ENCODE measurements at places on chromosomes 2 and 18.

- DNase-seq = no peak
Measured at GRCh38 chr18:35711227-35711626, 129.7 kb downstream of the GALNT1 start.

DNA sequence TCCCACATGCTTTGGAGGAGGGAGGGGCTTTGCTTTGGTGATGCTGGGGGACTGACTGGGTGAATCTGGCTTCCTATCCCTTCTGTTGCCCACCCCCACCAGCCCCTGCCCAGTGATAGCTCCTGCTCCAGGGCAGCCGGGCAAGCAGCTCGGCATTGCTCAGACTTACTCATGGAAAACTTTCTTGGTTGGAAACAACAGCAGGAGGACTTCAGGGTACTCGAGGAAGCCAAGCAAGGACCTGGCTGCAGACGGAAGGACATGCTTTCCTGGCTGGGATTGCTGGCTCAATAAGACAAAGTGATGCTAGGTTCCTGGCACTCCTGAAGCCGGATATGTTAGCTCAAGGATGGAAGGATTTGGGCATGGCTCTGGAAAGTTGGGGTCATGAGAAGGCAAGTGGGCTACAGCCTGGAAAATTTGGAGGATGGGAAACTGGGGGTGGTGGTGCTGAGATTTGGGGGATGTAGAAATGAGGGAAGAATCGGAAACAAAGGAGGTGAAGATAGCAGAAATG is 3.1 kb downstream of the SPEG start:
- no peak for DNase-seq

GRCh38 chr2:1889099-1889650 is 144.9 kb upstream of the PXDN start:
- no peak for DNase-seq

DNA sequence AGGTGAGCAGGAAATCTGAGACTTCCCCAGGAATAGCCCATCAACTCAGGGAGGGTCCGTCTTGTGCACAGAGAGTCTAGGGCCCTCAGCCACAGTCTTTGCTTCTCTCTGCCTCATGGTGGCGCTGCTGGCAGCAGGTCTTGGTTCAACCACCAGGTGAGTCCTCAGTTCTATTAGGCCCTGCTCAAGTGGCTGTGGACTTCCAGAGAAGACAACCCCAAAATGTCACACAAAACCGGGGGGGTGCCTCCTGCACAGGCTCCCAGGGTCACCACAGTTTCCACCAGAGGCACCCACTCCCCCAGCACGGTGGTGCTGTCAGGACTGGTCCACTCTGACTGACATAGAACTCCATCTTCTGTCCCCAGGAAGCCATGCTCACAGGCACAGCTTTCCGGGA is 2.4 kb upstream of the CHRNG start:
- DNase-seq = no peak

GRCh38 chr2:60641811-60642788 is 88.6 kb upstream of the BCL11A start:
- no peak for DNase-seq

GRCh38 chr2:230925443-230925878 is 419 bp upstream of the GPR55 start:
- DNase-seq = no peak

DNA sequence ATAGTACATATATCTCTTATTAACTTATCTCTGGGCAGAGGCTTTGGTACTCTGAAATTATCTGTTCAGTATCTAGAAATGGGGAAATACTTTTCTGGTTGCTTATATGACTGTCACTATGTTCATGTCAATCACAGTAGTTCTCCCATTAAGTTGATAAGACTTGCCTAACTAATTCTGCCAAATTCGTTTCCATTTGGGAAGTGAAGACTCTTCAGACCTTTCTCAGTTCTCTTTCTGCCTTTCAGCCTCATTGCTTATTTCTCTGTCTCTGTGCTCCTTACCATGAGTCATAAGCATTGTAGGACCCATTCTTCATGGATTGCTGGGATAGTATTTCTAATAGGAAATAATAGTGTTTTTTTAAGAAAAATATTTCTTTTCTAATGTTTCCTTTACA is 113.5 kb downstream of the PHLPP1 start:
- no peak for DNase-seq
